ENCODE measurements at places on chromosomes 2 and 18.

- peak; percentile 25 for DNase-seq
Measured at GRCh38 chr2:168160897-168161296, 86.5 kb downstream of the STK39 start.

GRCh38 chr2:124269348-124269747 lies 244.3 kb downstream of the CNTNAP5 start:
- DNase-seq: no peak

DNA sequence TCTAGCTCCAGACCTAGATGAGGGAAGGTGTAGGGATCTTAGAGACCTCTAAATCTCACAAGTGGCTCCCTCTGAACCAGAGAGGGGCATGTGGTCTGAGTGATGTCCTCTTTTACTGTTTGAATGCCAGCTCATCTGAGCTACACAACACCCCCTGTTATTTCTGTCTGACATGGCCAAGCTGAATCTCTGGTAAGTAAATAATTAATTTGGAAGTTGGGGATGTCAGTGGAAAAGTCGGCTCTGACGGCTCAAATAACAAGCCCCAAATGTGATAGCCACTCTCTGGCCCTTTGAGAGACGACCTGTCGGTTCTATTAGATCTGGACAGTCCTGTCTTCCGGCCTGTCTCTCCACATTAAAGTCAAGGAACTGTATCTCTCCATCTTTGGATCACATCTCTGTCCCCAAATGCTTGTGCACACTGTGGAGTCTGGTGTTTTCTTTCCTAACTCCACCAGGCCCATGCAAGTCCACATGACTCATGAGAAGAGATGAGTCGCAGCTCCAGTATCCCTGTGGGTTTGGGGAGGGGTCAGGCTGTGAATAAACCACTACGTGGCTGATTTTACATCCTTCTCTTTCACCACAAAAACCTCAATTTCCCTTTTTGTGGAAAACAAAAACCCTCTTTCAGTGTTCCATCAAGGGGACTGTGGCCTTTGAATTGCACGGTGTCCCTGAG lies 52.5 kb downstream of the SETBP1 start:
- peak; percentile 57 for DNase-seq

- DNase-seq: peak; percentile 70
Measured at GRCh38 chr18:35042389-35043071, 1.3 kb downstream of the MAPRE2 start.

GRCh38 chr2:38057651-38058410 lies 18.1 kb downstream of the CYP1B1 start:
- no peak for DNase-seq

Measured in CD4-positive, alpha-beta T cell treated with Interleukin-1 beta for 1 hour (primary cell).